ENCODE measurements at places on chromosomes 13 and 19.
A peak's percentile ranks its signal among the peaks of the same experiment; 100 is the strongest.

GRCh38 chr19:5503598-5503997 is 48.4 kb downstream of the ZNRF4 start:
- DNase-seq: no peak

GRCh38 chr19:48480183-48480557 is 11.0 kb downstream of the CYTH2 start:
- DNase-seq: no peak

DNA sequence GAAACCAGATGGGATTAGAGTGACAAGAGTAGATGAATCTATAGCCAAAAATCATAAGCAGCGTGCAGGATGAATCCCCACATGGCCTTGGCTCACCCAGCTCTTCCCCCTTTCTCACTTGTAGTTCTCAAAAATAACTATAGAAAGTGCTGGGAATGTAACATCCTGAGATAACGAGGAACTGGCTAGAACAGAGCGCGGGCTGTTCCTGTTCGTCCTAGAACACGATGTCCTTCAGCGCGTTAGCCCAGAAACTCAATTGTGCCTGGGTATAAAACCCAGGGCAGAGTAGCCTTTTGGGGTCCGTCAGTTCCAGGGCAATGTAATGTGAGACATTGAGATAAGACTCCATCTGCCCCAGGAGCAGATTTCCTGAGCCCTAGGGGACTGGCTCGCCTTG is 326.2 kb downstream of the TSHZ3 start:
- DNase-seq: no peak

DNA sequence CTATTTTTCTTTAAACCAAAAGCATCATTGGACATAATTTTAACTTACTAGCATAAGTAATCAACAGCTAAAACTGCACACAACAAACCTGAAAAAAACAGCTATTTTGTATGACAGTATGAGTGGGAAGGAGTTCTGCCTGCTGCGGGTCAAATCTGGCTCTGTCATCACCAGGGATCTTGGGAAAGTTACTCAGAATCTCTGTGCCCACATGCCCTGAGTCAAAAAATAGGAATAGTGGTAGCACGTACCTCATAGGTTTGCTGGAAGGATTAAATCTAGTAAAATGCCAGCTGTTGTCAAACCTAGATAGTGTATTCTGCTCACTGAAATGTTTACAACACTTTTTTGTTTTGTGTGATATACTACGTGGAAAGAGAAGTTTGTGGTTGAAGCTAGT is 1.1 kb downstream of the CLN5 start:
- DNase-seq: no peak

DNA sequence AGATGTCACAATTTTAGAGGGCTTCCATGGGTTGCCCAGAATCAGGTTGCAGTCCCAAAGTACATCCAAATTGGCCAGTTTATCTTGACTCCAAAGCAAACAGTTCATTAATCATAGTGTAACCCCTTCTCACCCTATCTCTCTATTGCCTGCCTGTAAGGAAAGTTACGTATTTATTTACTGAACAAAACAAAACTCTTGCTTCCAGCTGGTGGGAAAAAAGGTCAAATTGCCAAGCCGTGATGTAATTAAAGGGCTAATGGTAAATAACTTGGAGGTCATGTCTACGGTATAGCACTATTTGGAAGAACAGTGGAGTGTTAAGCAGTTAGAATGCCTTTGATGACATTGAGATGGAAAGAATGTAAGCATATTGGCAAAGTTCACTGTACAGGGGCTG is 214.0 kb downstream of the DLEU7 start:
- peak; percentile 11 for DNase-seq

DNA sequence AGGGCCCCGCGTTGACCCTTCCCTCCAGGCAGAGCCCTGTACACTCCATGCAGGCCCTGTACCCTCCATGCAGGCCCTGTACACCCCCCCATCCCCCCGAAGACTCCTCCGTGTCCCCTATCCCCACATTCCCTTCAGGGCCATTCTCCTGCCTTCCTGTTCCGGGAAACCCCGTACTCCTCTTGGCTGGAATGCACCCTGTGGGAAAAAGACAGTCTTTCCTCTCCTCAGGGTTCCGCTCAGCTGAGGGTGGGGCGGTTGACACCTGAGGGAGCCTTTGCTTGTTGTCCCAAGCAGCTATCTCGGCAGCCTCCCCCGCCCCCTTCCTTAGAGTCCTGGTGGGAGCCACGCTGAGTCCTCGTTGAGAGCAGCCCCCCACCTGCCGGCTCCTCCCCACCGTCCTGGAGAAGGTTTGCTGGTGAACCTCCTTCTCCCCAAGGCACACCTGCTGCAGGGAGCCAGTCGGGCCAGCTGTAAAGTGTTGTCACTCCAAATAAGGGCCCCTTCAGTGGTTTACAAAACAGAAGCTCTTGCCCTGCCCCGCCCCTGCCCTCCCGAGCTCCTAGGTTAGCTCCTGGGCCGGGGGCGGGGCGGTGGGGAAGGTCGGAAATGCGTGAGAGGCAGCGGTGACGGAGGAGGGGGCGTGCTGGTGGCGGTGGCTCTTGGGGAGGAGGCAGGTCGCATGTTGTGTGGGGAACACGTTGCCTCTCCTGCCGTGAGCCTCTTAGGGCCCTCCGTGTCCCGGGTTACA is 1.5 kb downstream of the GNA11 start:
- DNase-seq: no peak

GRCh38 chr19:18460900-18461299 is 23.0 kb upstream of the ISYNA1 start:
- DNase-seq: no peak

Data from NCI-H446 (cell line).